ENCODE measurements at places on chromosomes 7 and 10. TPM values are rescaled to one million over a fixed set of nuclear protein-coding genes. Genes with fewer than 3 reads are reported as not detected.

The INA gene
- 20.9 TPM for polyA plus RNA-seq

The H2BK1 gene
- not detected for polyA plus RNA-seq

The SPDYE8 gene
- not detected for polyA plus RNA-seq

The DNAJC12 gene
- polyA plus RNA-seq, result 19.1 TPM

The PPA1 gene
- polyA plus RNA-seq, result 205 TPM

The KLF14 gene
- not detected for polyA plus RNA-seq

The LIPK gene
- polyA plus RNA-seq, result not detected

The TMEM229A gene
- not detected for polyA plus RNA-seq

The FOXP2 gene
- polyA plus RNA-seq, result not detected

The TEX47 gene
- polyA plus RNA-seq, result not detected

The CYP2C18 gene
- polyA plus RNA-seq, result 0.07 TPM

The NUTM2E gene
- 0.22 TPM for polyA plus RNA-seq

- DNase-seq, result no peak
These were observed 61.3 kb downstream of the YKT6 start for GRCh38 chr7:44262031-44262430.

DNA sequence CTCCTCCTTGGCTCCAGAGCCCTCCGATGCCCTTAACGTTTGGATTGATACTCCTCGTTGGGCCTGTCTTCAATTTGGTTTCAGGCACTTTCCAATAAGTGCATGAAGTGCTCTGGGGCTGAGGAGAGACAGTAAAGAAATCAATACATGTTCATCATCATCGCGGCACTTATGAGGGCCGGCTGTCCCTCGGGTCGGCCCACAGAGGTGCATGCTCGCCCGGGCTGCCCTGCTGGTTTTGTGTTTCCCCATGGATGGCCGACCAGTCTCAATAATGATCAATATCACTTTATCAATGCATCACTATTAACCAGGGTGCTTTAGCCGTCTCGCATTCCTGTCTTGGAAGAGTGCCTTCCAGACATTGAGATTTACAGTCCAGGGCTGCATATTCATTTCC, 154.2 kb downstream of the EBF3 start:
- no peak for DNase-seq

DNA sequence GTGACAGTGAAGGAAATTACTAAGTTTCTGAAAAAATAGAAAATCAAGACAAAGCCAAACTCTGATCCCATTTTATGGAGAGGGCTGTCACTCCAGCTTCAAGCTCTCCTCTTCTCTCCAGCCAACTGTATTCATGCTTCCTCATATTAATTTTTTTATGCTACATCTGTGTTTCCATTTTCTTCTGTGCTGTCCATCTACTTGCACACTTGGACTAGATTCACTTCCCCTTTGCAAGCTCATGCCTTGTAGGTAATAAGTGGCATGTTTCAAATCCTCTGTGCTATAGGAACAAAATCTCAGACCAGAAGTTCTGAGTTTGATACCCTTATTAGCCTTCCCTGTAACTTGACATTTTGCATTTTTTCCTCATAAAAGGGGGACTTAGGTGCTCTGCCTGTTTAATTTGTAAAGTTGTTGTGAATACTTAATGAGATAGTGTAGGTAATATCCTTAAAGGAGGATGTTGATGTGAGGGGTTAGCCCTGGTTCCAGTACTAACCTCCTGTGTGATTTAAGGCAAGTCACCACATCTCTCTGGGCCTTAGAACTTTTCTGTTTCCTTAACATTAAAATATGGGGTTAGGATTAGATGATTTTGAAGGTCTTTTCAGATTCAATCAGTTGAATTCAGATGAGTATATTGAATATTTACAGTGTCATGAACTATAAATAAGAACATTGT, 358.8 kb downstream of the BBS9 start:
- no peak for DNase-seq

DNA sequence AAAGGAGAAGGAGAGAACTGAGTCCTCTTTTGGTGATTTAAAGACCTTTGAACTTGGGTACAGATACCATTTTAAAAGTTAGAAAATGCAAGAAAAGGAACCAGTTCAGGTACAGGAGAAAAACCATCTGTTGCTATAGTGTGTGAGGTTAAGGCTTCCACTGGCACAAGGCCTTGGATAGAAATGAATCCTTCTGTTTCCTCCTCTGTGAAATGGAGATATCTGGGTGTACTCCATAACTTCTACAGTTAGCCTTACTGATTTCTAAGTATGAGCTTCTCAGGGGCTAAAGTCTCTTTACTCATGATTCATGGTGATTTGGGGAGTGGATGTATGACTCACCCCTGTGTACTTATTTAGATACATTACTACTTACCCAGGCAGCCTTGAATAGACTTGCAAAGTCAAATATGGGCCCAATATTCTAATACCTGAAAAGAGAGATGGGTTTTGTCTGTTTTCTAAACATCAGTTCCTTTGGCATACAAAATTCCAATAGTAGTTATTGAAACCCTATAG, 117.2 kb upstream of the ADO start:
- DNase-seq, result no peak

GRCh38 chr7:139181404-139181803, 49.6 kb upstream of the UBN2 start:
- DNase-seq, result no peak

- no peak for DNase-seq
These were observed 150.4 kb downstream of the PRKG1 start for GRCh38 chr10:51224671-51225161.

GRCh38 chr7:14934839-14935238, 32.3 kb upstream of the DGKB start:
- no peak for DNase-seq

DNA sequence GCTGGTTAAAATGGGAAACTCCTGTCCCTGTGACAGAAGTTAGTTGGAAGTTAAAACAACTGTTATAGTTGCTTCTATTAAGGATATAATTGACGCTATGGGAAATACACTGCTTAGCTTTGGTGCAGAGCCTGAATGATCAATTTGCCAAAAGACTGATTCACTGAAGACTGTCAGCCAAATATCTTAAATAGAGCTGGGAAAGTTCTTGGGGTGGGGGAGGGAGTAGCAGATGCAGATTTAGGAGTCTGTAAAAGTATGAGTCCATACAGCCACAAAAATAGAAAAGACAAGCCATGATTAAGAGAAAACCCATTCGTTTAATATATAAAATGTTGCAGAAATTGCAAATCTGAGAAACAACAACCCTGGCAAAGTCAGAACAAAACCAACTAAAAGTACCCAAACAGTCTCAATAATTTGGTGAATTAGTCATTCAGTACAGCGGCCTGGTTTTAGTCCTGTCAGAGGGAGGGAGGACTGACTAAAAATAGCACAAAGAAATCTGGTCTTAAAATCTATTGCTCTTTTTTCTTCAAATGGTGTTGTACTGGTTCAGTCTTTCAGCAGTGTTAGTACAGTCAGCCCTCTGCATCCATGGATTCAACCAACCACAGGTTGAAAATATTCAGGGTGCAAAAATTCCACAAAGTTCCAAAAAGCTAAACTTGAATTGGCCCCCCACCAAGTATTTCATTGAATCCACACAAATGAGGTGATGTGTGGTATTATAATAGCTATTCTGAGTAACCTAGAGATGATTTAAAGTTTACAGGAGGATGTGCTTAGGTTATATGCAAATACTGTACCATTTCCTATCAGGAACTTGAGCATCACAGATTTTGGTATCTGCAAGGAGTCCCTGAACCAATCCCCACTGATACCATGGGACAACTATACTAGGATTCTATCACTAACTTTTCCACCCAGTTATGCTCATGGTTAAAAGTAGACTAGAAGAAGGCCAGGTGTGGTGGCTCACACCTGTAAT, 30.0 kb downstream of the STK17A start:
- DNase-seq, result no peak

DNA sequence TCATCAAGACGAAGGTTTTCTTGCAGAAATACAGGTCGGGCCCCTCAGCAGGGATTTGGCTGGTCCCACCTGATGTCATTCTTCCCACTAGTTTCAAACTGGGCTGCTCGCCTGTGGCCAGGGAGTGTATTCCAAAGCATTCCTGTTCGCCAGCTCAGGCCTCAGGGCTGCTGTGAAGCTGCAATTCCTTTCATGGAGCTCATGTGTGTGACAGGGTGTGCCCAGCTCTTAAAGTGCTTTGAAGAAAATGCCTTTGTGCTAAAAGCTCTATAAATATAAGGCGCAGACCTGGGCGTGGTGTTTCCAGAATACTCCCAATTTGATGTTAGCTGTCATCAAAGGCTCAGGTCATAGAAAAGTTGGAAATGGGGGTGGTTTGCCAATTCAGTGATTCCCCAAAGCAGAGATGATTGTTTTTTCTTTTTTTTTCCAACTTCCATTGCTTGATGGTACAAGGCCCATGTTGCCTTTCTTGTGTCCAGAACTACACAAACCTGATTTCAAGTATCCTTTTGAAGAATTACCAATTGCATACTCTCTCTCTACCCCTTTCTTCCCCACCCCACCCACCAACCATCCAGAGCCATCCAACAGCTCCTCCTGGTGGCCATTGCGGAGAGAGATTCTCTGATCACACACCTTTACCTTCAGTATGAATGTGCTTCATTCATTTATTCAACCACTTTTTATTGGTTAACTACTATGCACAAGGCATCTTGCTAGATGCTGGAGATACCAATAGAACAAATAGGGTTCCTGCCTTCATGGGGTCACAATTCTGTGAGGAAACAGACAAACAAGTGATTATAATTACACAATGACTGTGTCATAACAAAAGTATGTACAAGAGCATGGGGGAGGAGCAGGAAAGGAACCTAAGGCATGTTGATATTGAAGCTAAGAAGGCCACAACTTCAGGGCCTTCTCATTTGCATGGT, 297.3 kb upstream of the LYZL1 start:
- peak; percentile 88 for DNase-seq

- no peak for DNase-seq
These were observed 115.3 kb downstream of the NRCAM start for GRCh38 chr7:108340856-108341411.

DNA sequence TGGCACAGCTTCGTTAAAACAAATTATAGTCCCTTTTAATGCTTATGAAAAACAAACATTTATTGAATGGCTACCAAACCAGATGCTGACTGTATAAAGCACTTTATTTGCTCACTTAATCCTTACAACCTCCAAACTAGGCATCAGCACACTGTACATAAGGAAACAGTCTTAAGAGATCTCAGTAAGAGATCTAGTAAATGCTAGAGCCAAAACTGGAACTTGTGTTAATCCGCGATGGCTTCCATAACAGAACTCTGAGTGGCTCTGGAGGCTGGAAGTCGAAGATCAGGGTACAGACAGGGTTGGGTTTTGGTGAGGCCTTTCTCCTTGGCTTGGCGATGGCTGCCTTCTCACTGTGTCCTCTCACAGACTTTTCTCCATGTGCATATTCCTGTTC, 27.0 kb downstream of the PDZD8 start:
- DNase-seq, result no peak

DNA sequence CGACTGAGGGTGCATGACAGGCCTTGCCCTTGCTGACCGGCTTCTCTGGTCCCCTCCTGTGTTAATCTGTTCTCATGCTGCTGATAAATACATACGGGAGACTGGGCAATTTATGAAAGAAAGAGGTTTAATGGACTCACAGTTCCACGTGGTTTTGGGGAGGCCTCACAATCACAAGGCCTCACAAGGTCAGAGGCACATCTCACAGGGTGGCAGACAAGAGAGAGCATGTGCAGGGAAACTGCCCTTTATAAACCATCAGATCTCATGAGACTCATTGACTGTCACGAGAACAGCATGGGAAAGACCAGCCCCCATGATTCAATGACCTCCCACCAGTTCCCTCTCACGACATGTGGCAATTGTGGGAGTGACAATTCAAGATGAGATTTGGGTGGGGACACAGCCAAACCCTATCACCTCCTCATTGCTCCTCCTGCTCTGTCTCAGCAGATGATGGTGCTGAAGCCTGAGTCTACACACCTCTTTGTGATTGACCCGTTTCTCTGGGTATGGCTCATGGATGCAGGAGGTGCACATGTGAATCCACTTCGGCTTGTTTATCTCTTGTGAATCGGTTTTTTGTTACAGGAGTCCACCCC, 547.8 kb downstream of the DNAJB6 start:
- DNase-seq, result no peak

- DNase-seq, result no peak
These were observed 72.2 kb downstream of the GTF2IRD1 start for GRCh38 chr7:74525881-74526280.

DNA sequence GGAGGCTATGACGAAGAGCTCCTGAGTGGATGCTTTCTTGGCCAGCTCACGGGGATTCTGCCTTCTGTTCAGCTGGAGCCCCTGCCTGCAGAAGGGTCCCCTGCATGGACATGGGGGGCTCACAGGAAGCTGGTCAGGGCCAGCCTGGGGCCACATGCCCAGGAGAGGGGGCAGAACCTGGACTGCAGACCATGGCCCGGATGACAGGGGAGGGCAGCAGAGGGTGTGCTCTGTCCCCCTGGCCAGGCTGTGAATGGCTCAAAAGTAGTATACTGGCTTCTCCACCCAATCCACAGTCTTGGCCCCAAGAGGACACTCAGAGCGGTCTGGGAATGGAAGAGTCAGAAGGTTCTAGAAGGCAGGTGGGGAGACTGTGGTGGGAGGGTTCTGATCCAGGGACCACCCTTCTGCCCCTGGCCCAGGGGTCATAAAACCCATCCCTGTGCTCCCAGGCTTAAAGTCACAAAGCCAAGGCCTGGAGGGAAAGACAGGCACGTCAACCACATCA, 40.3 kb downstream of the PPIF start:
- no peak for DNase-seq

DNA sequence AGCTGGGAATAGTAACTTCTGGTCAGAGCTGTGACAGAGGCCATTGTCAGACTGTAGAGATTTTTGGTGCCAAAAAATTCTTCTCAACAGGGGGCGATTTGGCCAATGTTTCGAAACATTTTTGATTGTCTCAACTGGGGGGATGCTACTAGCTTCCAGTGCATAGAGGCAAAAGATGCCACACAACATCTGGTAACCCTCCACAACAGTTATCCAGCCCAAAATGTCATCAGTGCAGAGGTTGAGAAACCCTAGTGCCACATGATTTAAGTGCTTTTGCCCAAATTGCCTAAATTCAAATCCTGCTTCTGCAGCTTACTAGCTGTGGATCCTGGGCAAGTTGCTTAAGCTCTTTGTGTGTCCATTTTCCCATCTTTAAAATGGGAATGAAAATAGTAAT, 71.9 kb downstream of the FZD1 start:
- no peak for DNase-seq

- DNase-seq, result peak; percentile 79
These were observed at the start of gene SUN1 for GRCh38 chr7:832167-832967. Gene SUN1, plus strand, starts transcription at chr7:832476. Its CDS starts 49 bp downstream, at chr7:832525.

GRCh38 chr10:59682986-59683937, 26.4 kb downstream of the SLC16A9 start:
- no peak for DNase-seq

- DNase-seq, result no peak
These were observed 3.5 kb downstream of the FGFR2 start for GRCh38 chr10:121594623-121595350.

All from A549 (cell line).